RPMI7951 (cell line): ENCODE measurements at places on chromosomes 13 and 19.

- peak; percentile 43 for DNase-seq
Observed at GRCh38 chr13:27379694-27380641, 44.5 kb upstream of the GTF3A start.

DNA sequence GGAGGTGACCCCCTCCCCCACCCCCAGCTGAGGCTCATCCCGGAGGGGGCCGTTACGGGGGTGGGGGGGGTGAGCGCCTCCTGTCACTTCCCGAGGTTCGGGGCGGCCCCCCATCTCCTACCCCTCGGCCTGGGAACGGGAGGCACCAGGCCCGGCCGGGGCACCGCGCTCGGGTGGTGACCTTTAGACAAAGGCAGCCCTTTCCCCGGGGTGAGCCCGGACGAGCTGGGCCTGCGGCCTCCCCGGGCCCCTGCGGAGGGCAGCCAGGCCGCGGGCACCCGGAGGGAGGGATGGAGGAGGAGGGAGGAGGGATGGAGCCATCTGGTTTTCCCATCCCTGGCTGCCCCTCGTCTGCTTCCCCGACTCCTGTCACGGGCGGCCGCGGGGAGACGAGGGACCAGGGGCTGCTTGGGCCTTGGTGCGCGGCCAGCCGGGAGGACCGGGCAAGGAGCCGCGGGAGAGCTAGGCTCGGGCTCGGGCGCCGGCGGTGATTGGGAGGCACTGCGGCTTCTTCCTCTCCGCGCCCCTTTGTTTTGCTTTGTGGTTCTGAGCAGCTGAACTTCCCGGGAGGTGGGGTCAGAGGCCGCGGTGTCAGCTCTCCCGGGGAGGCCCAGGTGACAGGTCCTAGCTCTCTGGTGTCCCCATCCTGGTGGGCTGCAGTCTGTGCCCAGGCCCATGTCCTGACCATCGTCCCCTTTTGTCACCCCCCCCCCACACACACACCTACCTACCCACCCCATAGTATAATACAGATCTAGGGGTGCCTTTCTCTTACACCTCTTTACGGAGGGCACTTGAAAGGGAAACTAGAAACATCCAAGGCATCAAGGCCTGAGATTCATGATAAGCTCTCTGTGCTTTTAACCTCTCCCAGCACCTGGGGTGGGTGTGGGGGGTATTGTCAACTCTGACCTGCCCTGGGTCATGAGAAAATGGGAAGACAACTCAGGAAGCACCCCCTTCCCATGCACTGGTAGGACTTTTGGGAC lies 1.3 kb downstream of the BICRA start:
- peak; percentile 56 for DNase-seq

GRCh38 chr19:10126213-10126639 lies 6.5 kb upstream of the EIF3G start:
- no peak for DNase-seq

DNA sequence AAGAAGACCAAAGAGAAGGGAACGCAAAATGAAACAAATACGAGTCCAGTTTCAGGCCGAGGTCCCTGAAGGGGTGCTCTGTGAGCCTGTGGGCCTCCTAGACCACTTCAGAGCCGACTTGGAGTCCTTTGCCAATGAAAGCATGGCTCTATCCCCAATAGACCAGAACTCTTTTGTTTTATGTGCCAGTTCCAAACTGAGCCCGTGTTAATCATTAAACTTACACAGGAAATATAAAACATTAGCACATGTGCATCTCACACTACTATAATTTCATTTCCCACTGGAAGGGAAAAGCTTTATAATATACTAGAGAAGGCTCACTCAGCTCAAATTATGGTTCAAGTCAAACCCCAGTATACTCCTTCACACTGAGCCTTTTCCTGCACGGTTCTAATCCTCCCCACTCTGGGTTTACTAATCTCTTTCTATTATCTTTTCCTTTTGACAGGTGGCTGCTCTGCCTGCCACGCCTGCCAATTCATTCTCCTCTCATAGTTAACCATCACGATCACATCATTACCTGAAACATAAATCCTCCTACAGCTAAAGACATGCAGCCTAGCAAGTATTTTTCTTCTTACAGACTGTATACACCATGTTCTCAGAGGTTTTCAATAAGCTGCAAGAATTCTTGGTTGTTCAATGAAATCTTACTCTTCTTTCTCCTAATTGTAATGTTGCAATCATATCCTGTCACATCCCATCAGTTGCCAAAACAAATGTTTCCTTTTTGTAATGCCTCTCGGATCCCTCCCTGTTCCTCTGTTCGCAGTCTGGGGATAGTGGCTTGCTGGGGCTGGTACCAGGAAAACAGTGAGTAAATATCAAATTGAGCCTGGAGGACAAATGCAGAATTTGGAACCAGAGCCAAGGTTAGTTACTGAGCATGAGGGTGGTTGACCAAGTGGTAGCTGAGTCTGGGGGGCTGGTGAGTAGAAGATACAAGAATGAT lies 18.8 kb upstream of the WASF3 start:
- no peak for DNase-seq

GRCh38 chr19:28196101-28196500 lies 1016.9 kb downstream of the UQCRFS1 start:
- no peak for DNase-seq

DNA sequence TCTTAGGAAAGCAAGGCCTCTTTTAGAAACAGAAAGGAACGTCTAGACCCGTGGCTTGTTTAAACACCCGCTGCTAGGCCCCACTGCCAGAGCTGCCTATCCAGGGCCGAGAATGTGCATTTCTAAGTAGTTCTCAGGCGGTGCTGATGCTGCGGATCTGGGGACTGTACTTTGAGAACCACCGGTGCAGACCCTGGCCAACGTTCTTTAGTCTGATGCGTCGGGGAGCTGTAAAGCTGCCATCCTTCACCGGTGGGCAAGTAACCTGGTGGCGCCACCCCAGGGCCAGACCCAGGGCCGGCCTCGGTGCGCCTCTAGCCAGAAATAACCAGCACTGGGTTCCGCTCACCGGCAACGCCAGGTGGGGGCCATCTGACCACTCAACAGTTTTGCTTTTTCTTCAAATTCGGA lies 47.1 kb downstream of the TGDS start:
- DNase-seq = no peak

- DNase-seq = no peak
Observed at GRCh38 chr19:38842439-38843174, 7.2 kb downstream of the HNRNPL start.

- peak; percentile 62 for DNase-seq
Observed at GRCh38 chr19:38035515-38036495, 128.8 kb downstream of the SIPA1L3 start.

GRCh38 chr13:20703780-20704458 lies 420 bp downstream of the IL17D start:
- peak; percentile 65 for DNase-seq

- DNase-seq = peak; percentile 28
Observed at GRCh38 chr13:29917650-29918049, 67.2 kb upstream of the UBL3 start.

GRCh38 chr19:28633319-28634018 lies 579.5 kb downstream of the UQCRFS1 start:
- peak; percentile 10 for DNase-seq

- DNase-seq = no peak
Observed at GRCh38 chr13:106986687-106987426, 418.9 kb upstream of the ARGLU1 start.

GRCh38 chr13:109899316-109899715 lies 112.9 kb upstream of the IRS2 start:
- DNase-seq = no peak

DNA sequence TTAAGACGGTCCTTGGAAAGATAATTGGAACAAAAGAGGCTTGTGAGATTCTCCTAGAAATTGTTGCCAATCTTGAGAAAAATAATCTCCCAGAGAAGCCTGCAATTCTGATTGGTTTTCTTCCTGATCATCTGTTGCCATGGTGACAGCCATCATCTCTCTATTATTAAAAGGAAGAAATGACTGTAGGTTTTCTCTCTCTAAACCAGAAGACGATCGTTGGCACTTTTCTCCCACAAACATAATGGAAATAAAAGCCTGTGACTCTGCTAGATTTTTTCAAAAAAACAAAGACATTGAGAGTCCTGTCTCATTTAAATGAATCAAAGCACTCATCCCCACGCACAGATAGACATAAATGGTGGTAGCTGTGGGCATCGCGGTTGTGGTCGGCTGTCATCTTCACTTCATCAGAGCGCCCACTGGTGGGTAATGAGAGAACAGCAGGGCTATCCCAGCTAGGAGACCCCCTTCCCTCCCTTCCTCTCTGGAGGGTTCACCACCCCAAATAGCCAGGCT lies 21.7 kb upstream of the CALM3 start:
- no peak for DNase-seq

- no peak for DNase-seq
Observed at GRCh38 chr19:17737690-17738153, 13.6 kb upstream of the FCHO1 start.

- DNase-seq = no peak
Observed at GRCh38 chr13:37001921-37002250, 1.3 kb downstream of the EXOSC8 start.

DNA sequence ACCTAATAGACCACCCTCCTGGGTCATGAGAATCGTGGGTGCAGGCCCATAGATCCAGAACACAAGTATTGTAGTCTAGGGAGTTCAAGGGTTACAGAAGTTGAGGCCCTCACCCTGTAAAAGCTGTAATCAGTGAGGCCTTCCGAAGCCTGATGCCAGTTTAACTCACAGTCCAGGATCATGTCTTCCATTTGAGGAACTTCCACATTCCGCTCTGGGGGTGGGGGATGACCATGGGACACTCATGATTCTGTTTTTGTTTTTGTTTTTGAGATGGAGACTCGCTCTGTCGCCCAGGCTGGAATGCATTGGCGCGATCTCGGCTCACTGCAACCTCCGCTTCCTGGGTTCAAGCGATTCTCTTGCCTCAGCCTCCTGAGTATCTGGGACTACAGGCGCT lies 1.7 kb upstream of the RASIP1 start:
- no peak for DNase-seq

GRCh38 chr13:20891034-20891433 lies 11.5 kb downstream of the XPO4 start:
- no peak for DNase-seq
